ENCODE measurements at places on chromosomes 6 and 20.

GRCh38 chr20:40280616-40281015 is 408.4 kb downstream of the MAFB start:
- DNase-seq: no peak

DNA sequence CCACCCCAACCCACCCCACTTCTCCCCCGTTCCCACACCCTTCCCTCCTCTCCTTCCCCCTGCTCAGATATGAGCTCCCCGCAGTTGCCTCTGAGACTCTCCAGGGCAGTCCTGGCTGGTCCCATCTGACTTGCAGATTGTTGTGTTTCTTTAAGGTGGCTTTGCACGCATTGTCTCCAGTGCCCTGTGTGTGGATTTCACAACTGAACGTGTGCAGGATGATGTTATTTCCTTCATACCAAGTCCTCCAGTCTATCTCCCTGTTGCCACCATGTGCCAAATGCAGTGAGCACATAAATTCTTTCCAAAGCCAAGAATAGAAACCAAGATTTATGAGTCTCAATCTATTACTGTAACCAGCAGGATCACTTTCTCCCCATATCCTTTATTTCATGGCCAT is 79.1 kb downstream of the TMEM242 start:
- no peak for DNase-seq

- no peak for DNase-seq
Observed at GRCh38 chr20:42435230-42435629, 754.5 kb downstream of the PTPRT start.

DNA sequence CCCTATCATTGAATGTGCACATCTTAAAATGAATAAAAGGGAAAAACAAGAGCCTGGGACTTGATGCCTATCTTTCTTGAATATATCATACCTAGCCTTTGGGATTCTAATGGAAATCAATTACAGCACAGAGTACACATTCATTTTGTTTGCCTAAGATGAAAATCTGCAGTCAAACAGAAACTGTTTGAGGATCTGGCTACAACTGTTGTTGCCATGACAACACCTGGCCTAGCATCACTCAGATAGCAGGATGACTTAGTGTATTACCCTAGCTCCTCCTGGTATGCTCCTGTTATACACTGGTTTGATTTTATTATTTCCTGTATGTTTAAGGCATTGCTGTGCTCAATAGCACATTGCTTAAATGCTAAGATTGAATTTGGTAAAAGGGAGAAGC is 71.5 kb upstream of the LAMP5 start:
- DNase-seq: no peak

GRCh38 chr20:42493001-42493400 is 696.7 kb downstream of the PTPRT start:
- no peak for DNase-seq

Data from NCI-H187 treated with DMSO at 0.1 percent for 48 hours (cell line).